ENCODE measurements at places on chromosomes 5 and 9.

- no peak for DNase-seq
Observed at GRCh38 chr5:109762821-109763220, 73.1 kb downstream of the MAN2A1 start.

GRCh38 chr5:9356351-9356825 lies 189.5 kb downstream of the SEMA5A start:
- DNase-seq = no peak

DNA sequence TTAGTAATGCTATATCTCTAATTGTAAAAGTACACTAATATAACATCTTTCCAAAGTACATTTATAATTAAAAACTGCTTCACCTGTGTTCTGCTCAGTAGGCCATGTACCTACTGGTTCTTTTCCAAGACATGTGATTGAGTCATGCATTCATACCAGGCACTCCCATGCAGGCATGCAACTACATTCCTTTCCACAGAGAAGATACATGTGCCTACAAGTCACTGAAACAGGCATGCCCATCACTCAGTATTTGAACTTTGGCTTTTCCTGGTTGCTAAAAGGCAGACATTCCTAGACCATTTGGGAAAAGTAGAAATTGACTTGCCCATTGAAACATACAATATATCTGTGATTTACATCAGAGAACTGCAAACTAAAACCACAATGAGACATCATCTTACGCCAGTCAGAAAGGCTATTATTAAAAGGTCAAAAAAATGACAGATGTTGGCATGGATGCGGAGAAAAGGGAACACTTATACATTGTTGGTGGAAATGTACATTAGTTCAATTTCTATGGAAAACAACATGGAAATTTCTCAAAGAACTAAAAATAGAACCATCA lies 148.3 kb upstream of the MOCS2 start:
- DNase-seq = no peak

GRCh38 chr9:18857769-18858168 lies 175.2 kb downstream of the SAXO1 start:
- DNase-seq = no peak

- no peak for DNase-seq
Observed at GRCh38 chr5:79020861-79021561, 35.9 kb upstream of the ARSB start.

DNA sequence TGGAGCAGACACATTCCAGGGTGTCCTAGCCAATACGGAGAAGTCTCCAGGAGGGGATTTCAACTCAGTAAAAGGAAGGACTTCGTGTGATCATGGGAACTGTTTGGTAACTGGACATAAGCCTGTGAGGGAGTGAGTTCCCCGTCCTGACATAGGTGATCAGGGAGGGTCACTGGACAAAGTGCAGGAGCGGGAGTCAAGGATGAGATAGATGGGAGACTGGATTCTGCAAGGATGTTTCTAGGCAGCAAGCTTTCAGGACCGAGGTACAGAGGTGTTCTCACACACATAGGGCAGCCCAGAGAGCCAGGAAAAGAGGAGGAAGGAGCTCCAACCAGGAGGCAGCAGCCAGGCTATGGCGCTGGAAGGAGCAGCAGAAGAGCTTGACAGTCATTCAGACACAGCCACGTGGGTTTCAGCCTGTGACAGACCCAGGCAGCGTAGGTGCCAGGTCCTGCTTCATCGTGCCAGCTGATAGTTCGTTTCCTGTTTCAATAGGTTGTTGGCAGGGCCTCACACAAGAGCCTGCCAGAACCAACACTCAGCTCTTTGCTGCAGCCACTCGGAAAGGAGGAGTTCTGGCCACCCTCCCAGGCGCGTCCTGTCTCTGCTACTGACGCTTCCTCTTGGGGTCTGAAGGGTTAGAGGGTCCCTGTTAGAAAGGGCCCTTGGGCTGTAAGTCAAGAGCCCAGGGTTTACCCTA lies 84.1 kb downstream of the AMBP start:
- no peak for DNase-seq

GRCh38 chr5:104456122-104456521 lies 893.5 kb upstream of the NUDT12 start:
- no peak for DNase-seq
